ENCODE measurements at places on chromosomes 6 and 20.

DNA sequence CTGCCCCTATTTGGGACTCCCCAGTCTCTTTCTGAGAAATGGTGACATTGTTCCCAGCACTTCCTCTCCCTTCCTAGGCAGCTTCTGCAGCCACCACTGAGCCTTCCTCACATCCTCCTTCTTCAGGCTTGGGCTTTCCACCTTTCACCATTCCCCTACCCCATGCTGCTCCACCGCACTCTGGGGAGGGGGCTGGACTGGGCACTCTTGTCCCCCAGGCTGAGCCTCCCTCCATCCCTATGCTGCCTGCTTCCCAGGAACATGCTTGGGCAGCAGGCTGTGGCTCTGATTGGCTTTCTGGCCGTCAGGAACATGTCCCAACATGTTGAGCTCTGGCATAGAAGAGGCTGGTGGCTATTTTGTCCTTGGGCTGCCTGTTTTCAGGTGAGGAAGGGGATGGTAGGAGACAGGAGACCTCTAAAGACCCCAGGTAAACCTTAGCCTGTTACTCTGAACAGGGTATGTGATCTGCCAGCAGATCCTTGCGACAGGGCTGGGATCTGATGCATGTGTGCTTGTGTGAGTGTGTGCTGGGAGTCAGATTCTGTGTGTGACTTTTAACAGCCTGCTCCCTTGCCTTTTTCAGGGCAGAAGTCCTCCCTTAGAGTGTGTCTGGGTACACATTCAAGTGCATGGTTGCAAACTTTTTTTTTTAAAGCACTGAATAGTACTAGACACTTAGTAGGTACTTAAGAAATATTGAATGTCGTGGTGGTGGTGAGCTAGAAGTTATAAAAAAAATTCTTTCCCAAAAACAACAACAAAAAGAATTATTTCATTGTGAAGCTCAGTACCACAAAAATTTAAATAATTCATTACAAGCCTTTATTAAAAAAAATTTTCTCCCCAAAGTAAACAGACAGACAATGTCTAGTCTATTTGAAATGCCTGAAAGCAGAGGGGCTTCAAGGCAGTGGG lies 2.1 kb upstream of the CDKN1A start:
- DNase-seq = peak; percentile 33

DNA sequence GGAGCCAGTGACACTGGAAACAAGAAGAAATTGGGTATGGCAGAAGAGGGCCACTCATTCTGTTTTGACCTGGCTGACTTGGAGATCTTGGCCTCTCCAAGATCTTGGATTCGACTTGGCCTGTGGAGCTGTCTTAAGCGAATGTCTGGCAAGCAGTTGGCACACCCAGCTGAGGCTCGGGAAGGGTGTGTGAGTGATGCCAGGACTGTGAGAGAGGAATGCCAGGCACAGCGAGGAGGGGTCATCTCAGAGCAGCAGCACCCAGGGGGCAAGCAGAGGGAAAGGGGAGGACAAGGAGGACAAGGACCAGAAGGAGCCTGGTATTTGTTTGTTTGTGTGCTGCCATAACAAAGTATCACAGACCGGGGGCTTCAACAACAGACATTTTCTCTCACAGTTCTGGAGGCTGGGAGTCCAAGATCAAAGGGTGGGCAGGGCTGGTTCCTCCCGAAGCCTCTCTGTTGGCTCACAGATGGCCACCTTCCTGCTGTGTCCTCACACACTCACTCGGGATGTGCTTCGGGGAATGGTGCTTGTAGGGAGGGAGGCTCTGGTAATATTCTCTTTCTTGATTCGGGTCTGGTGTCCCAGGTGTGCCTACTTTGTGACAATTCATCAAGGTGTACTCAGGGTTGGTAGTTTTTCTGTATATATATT lies 33.0 kb downstream of the RPP40 start:
- DNase-seq = no peak

DNA sequence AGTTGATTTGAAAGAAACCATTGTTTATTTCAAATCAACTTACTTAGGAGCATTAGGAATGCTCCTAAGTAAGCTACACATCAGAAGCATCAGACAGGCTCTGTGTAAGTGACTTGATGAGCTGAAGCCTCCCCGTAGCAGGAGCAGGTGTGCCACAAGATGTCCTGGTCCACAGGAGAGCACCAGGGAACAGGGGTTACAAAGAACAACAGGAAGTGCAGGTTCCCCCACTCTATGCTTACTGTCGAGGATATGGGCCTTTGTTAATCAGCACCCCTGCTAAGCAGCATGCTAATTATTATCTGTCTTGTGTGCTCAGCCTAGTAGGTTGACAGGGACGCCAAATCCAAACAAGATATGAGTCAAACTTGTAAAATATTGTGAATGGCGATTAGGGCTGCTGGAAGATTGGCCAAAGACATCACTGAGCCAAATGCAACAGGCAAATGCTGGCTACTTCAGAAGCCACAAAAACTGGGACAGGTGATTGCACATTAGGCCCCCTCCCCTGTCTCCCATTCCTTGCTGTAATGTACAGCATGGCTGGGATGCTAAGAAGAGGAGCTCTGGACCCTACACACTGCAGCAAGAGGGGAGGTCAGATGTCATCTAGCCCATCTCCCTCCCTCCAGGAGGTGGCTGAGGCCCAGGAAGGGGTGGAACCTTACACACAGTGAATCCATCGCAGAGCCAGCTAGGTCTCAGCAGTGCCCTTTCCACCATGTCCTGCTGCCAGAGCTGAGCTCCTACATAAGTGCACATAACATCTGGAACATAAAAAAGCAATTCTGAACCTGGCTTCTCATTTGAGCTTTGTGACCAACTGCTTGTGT lies 939 bp downstream of the TGM3 start:
- DNase-seq = no peak

GRCh38 chr20:61925555-61926252 lies 140.0 kb downstream of the TAF4 start:
- peak; percentile 66 for DNase-seq

GRCh38 chr6:153086225-153086990 lies 44.7 kb downstream of the RGS17 start:
- no peak for DNase-seq

DNA sequence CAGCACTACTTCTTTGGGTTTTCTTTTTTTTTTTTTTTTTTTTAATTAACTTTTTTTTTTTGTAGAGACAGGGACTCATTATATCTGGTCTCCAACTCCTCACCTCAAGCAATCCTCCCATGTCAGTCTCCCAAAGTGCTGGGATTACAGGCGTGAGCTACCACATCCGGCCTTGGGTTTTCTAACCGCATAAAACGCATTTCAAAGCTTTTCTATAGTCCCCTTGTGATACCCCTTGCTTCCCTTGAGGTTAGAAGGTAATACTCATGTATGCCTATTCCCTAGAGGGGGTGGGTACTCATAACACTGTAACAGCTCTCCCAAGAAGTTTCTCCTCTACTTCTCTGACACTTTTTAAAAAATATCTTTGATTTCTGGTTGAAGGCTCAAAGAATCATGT lies 23.9 kb upstream of the ASCC3 start:
- no peak for DNase-seq

- DNase-seq = no peak
These were observed 246.1 kb downstream of the FOXA2 start for GRCh38 chr20:22338140-22338708.

DNA sequence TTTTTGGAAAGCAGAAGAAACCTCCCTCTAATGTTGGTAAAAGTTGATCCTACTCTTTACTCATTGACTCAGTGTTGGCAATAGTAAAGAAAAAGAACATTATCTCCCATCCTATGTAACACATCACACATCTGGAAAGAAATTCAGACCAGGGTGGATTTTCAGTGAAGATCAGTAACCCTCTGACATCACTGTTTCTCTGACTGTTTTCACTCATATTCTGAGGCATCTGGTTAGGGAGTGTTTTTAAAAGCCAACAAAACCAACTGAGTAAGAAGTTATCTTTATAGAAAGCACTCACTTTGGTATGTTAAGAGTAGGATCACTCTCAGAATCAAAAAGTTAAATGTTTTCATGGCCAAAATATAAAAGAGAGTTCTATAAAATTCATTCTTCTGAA lies 143.6 kb downstream of the DST start:
- DNase-seq = no peak

DNA sequence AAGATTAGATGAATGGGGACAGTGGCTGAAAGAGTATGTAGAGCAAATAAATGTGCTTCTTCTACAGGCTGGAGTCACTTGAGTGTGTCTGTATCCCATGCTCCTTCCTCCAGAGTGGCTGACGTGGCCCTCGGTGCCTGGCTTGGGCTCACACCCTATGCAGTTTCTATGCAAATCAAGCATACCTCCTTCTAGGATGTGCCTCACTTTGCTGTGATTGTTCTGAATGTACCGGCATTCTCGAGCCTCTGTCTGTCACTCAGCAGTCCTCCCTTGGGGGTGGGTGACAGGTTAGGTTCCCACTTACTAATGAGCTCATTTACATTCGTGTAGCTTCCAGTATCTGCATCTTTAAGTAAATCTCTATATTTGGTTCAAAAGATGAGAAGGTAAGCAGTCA lies 55.1 kb upstream of the HDDC2 start:
- DNase-seq = no peak

- peak; percentile 85 for DNase-seq
These were observed 138.4 kb upstream of the TENT5A start for GRCh38 chr6:81890846-81891245.

DNA sequence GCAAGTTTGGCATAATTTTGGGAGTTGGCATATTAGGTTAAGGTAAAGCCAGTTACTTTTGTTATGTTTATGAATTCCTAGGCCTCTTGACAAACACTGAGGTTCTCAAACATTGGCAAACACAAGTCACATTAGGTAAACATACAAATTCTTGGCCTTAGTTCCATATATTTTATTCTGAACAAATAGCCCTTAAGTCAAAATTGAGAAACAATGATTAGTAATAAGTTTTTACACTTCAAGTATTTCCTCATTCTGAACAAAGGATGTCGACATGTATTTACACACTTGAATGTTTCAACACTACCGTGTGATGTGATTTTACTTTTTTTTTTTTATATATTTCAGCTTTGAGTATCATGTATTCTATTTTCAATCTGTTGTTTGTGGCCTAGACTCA lies 3.8 kb upstream of the ECHDC1 start:
- DNase-seq = no peak

DNA sequence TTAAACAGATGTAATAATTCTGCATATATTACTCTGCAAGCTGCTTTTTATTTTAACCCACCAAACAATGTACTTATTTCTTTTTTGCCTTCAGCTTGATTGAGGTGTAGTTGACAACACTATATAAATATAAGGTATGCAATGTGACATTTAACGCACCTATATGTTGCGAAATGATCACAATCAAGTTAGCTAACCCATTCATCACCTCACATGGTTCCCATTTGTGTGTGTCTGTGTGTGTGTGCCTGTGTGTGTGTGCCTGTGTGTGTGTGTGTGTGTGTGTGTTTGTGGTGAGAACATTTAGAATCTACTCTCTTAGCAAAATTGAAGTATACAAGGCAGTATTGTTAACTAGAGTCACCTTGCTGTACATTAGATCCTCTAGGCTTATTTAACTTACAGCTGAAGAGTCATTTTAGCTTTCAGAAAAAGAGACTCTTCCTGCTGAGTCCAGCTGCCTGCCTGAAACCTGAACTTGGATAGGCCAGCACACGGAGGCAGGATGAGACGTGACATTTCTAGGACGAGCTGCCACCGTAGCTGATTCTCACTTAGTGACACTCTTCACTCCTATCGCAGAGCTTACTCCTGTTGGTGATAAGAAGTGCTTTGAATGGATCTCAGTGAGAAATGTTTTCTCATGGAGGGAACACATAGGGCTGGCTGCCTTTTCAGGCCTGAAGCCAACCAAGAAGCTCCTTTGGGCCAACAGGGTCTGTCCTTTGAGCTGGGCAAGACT lies 126.5 kb upstream of the RIPOR2 start:
- no peak for DNase-seq

DNA sequence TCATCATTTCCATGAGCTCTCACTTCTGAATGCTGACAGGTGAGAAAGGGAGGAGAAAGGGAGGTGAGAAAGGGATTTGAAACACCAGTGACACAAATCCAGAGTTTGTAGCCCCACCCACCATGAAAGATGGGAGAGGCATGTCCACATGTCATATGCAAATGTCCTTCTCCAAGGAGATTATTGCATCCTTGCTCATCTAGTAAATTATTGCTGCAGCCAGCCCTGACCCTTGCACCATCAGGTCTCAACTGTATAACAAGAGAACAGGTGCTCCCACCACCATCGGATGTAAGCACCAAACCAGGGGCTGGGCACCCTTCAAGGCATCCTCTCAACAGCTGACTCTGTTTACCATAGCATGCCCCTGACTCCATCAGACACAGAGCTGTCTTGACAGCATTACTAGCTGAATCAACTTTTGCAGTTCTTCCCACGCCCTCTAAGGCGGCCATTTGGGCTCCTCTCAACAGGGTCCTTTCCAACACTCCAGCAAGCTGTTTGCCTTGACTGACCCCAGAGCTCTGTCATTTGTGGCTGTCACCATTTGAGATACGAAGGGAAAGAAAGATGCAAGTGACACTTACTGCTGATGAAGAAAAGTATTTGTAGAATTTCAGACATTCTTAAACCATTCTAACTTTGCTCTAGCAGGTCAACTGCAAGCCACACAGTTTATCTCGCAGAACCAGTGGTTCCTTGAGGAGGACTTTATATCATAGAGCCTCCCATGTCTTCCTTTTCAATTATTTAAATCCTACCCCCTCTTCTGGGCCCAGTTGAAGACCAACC lies 14.2 kb downstream of the GFOD1 start:
- DNase-seq = no peak

DNA sequence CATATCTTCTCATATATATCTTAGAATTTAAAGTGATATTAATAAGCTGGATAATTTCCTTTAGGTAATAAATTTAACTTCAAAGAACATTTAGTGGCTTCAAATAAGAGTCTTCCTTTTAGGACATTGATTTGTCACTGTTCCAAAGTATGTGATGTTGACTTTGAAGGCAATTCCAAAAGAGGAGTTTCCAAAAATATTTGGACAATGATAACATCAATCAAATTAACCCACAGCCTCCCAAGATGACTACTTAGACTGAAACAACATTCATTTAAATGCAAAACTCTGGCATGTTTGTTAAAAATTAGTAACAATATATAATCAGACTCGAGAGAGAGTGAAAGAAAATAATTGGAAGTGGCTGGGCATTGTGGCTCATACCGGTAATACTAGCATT lies 211.1 kb downstream of the OGFRL1 start:
- DNase-seq = peak; percentile 29

- DNase-seq = no peak
These were observed 213.9 kb downstream of the KCNQ5 start for GRCh38 chr6:72835749-72836148.

- no peak for DNase-seq
These were observed 4.2 kb downstream of the GABRR2 start for GRCh38 chr6:89310929-89311328.

GRCh38 chr6:132504757-132505156 lies 8.2 kb downstream of the STX7 start:
- DNase-seq = no peak

- no peak for DNase-seq
These were observed 445.0 kb downstream of the UTRN start for GRCh38 chr6:144730088-144730645.
